Esophagus squamous epithelium (tissue), 5 donors: ENCODE measurements at places on chromosomes 4 and X. TPM values are rescaled to one million over a fixed set of nuclear protein-coding genes. Genes with fewer than 3 reads are reported as not detected.

DNA sequence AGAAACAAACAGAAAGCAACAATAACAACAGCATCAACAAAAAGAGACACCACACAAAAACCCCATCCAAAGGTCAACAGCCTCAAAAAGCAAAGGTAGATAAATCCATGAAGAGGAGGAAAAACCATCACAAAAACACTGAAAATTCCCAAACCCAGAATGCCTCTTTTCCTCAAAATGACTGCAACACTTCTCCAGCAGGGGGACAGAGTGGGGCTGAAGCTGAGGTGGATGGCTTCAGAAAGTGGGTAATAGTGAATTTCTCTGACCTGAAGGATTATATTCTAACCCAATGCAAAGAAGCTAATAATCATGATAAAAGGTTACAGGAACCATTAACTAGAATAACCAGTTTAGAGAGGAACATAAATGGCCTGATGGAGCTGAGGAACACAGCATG lies 888.2 kb downstream of the RAB28 start:
- no peaks in the 10 kb centered on the region for H3K4me1 ChIP-seq
- no peaks in the 10 kb centered on the region for H3K36me3 ChIP-seq

- no peak overlapping the region for H3K4me3 ChIP-seq
- H3K27ac ChIP-seq, result no peak overlapping the region
- no peak for DNase-seq
- no peaks in the 10 kb centered on the region for H3K4me1 ChIP-seq
Measured at GRCh38 chrX:125289209-125289608, 30.5 kb upstream of the TEX13C start.

GRCh38 chr4:151316645-151317044 lies 8.8 kb downstream of the SH3D19 start:
- no peaks in the 10 kb centered on the region for H3K36me3 ChIP-seq
- H3K4me3 ChIP-seq, result no peak overlapping the region
- H3K27ac ChIP-seq, result no peak overlapping the region
- H3K27me3 ChIP-seq, result no peaks in the 10 kb centered on the region
- peaks cover 57% of the 10 kb centered on the region for H3K4me1 ChIP-seq

DNA sequence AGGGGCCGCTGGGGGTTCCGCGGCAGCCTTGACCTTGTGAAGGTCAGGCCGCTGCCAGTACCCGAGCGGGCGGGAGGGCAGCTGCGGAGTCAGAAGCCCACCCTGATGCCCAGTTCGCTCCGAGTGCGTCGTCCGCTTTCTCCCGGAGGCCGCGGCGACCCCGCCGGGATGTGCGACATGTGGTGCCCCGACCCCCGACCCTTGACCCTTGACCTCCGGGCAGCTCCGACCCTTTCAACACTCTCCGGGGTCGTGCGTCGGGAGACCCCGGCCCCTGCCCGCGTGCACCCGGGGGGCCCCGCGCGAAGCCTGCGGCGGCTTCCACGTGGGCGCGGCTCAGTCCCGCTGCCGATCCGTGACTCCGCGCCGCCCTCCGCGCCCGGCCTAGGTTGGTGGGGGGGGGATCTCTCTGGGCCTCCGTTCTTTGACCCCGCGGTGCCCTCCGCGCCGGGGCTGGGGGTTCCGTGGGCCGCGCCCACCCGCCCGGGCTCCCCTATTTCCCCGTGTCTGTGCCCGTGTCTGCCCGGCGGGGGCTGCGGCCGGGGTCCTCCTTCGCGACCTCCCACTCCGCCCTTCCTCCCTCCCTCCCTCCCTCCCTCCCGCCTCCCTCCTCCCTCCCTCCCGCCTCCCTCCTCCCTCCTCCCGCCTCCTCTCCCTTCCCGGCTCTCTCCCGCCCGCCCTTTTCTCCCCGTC lies 609 bp upstream of the SLC25A6 start:
- peak overlapping the region; percentile 100 for H3K4me3 ChIP-seq
- peaks cover 26% of the 10 kb centered on the region for H3K36me3 ChIP-seq
- peak overlapping the region; percentile 97 for H3K27ac ChIP-seq
- DNase-seq, result no peak
- no peaks in the 10 kb centered on the region for H3K27me3 ChIP-seq

DNA sequence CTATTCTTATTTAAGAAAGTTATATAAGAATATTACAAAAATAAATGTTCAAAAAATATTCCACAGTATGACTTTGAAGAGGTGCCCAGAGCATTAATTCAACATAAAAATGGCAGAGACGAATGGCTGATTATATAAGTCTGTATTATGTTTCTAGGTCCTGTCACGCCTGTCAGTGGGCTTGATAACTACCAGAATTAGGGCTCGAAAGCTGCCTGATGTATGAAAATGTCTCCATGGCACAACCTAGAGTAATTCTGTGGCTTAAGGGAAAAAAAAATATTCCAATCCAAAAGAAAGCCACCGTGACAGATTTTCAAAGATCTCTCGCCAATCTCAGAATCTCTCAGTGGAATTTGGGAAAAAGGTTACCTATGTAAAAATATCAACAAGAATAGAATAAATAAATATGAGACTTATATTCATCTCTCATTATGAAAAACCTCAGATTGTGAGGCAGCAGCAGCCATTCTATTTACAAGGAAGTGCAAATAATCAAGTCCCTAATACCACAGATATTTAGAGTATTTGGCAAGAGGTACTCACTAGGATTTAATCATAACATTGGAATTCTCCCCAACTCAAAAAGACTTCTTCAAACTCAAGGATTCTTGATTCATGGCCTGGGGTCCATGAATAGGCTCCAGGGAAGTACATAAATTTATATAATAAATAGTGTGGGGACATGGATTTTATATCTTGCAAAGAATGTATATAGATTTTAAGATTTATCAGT lies 489.1 kb upstream of the INTU start:
- no peak overlapping the region for H3K27ac ChIP-seq
- H3K27me3 ChIP-seq, result no peaks in the 10 kb centered on the region
- no peaks in the 10 kb centered on the region for H3K36me3 ChIP-seq
- no peak overlapping the region for H3K4me3 ChIP-seq
- no peaks in the 10 kb centered on the region for H3K4me1 ChIP-seq

Gene AADAT
- 1.1 TPM for total RNA-seq

- no peaks in the 10 kb centered on the region for H3K27me3 ChIP-seq
- no peak overlapping the region for H3K4me3 ChIP-seq
- H3K36me3 ChIP-seq, result no peaks in the 10 kb centered on the region
- H3K4me1 ChIP-seq, result no peaks in the 10 kb centered on the region
- DNase-seq, result no peak
Measured at GRCh38 chr4:154872198-154872597, 91.1 kb downstream of the RBM46 start.
